Activated CD4-positive, alpha-beta T cell treated with anti-CD3 and anti-CD28 coated beads, Interleukin-2, amount 10 ng/mL, durations not matched to agents 7 days and 5 days (primary cell): ENCODE measurements at places on chromosomes 11 and 22. TPM values are rescaled to one million over a fixed set of nuclear protein-coding genes. Genes with fewer than 3 reads are reported as not detected.
A peak's percentile ranks its signal among the peaks of the same experiment; 100 is the strongest.

DNA sequence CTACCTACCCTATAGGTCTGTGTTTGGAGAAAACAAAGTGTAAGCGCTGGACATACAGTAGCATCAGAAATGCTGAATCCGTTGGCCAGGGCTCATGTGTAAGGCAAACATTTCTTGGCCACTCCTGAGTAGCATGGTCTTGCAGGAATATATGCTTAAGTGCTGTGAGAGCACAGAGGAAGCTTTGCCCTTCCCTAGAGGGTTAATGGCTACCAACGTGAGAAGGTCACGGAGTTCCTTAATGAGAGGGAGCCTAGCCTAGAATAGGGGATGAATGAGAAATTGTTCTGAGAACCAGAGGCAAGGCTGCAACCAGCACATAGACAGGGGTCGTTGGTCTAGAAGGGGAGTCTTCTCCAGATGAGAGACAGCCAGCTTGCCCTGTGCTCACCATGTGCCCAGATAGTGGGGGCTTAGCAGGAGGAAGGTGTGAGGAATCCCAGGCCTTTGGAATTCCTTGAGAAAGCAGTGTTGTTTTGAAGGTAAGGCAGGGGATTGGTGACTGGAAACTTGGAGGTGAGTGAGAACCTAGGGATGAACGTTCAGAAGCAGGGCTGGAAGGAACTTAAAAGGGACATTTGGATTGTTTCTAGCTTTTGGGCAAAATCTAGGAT lies 29.5 kb downstream of the RCOR2 start:
- DNase-seq = no peak

GRCh38 chr11:3186166-3186953 lies 21.2 kb upstream of the OSBPL5 start:
- DNase-seq = no peak

DNA sequence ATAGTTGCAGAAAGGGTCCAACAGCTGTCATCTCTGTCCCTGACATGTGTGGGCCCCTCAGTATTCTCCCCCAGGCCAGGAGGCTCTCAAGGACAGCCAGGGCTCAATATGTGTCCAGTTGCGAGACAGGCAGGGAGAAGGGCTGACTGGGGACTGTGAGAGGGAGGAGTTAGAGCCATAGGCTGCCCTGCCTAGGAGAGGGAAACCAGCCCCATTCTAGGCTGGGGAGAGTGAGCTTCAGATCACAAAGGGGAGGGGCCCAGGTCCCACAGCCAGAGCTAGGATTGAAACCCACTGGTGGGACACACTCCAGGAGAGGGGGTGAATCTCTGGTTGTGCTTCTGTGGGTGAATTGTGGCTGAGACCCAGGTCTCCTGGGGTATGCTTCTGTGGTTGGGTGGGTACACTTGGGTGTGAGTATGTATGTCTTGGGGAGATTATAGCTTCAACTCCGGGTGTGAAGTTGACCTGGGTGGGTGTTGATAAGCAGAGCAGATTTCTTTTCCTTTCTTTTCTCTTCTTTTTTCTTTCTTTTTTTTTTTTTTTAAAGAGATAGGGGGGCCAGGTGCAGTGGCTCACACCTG lies 2.1 kb upstream of the CARNS1 start:
- DNase-seq = no peak

DNA sequence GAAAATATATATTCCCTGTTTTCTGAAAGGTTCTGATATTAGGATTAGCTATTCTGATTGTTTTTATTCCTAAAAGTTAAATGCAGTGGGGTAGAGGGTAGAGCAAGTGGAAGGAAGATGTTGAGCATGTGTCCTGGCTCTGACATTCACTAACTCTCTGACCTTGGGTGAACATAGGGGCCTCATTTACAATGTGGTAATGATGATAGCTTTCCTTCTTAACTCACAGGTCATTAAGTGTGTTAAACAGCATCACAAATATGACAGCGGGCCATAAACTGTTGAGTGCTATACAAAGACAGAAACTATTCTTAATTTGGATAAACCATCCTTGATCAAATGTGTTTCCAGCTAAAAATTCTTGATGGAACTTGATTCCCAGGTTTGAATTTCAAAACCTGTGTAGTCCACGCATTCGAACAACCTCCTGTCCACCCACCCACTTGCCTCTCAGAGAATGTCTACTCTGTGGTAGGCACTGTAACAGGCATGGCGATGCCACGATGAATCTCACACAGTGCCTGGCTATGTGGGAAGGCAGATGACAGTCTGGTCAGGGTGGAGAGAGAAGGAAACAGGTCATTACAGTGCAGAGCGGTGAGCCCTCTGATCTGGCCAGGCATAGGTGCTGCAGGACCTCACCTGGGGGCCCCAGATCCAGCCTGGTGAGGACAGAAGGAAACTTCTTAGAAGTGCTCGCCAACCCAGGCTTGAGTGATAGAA lies 19.3 kb upstream of the PEX26 start:
- no peak for DNase-seq

DNA sequence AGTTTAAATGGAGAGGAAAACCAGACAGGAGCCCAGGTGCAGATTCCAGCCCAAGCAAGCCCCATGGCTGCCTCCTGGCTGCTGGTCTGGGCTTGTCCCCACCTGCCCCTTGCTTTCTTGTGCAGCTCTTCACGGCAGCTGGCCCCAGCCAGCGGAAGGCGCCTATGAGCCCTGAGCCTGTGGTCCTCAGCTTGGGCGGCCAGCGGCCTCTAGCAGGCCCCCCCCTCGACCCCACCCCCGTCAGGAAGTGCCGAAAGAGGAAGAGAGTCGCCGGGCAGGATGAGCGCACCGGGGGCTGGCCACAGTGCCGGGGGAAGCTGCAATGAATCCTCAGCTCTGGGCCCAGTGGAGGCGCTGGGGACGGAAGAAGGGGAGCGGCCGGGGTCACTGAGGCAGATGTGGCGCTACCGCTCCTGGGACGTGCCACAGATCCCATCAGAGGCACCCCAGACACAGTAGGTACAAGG lies 2.1 kb upstream of the DGKZ start:
- DNase-seq = no peak

Gene JAML
- total RNA-seq = 122 TPM

Gene NLRX1
- 24.2 TPM for total RNA-seq

GRCh38 chr11:27291302-27291889 lies 71.6 kb downstream of the CCDC34 start:
- no peak for DNase-seq

DNA sequence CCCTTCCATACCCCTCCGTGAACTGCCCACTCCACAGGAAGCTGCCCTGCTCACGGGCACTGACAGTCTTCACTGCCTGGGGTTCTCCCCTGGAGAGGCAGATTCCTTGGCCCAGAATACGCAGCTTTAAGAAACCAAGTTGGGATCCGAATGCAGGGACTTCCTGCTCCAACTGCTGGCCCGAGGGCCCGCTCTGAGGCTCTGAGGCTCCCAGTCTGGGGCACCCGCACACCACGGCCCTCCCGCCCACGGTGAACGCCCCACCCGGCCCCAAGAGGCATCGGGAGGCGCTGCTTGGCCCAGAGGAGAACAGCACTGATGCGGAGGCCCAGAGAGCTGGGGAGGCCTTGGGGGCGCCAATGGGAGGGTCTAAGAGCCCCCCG lies 42.3 kb downstream of the IGF2 start:
- DNase-seq = no peak

Gene RBX1
- total RNA-seq = 81.1 TPM

DNA sequence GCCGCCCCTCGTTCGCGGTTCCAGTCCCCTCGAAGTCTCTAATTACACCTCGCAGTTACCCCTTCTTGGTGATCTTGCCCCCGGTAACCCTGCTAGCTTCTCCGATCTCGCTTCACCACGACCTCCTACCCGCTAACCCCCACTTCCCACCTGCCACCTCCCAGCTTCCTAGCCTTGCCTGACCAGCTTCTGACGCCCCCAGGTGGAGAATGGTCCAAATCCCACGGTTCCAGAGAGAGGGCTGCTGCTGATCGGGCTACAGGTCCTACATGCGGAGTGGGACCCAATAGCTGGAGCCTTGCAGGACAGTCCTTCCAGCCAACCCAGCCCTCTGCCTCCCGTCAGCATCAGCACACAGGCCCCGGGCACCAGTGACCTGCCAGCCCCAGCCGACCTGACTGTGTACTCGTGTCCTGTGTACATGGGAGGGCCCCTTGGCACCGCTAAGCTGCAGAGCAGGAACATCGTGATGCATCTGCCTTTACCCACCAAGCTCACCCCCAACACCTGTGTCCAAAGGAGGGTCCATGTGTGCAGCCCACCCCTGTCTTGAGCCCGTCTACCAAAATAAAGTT lies 31.9 kb downstream of the RRP8 start:
- DNase-seq = no peak

Gene SAA4
- total RNA-seq = not detected

GRCh38 chr11:67265633-67266448 lies 432 bp upstream of the GRK2 start:
- peak; percentile 70 for DNase-seq

DNA sequence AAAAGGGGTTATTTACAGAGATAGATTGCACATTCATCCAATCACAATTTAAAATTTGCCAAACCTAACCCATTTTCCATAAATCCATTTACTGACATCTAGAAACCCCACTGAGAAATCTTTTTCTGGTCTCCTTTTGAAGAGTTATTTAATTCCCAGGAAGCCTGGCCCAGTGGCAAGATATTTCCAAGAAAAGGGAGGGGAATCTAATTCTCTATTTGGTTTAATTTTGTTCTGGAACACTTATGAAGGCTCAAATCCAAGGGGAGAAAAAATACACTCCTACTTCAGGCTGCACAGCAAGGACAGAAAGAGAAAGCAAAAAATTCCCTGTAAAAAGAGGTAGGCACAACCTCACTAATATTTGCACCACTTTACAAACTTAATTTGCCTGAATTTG lies 88.2 kb upstream of the LDLRAD3 start:
- DNase-seq = no peak

Gene SMIM35
- total RNA-seq = 0.27 TPM

Gene TMPRSS6
- total RNA-seq = 0.73 TPM

DNA sequence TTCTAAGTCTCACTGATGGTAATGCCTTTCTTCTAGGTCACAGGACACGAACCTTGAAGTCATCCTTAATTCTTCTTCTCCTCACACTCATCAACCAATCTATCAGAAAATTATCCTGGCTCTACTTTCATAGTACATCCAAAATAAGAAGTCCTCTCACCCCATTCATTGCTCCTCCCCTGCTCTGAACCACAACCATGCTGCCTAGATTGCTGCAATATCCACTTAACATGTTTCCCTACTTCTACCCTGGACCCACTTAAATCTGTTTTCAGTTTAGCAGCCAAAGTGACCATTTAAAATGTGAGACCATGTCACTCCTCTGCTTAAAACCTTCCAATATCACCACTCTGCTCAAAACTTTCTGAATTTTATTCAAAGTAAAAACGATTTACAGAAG lies 445.9 kb upstream of the FAT3 start:
- no peak for DNase-seq

DNA sequence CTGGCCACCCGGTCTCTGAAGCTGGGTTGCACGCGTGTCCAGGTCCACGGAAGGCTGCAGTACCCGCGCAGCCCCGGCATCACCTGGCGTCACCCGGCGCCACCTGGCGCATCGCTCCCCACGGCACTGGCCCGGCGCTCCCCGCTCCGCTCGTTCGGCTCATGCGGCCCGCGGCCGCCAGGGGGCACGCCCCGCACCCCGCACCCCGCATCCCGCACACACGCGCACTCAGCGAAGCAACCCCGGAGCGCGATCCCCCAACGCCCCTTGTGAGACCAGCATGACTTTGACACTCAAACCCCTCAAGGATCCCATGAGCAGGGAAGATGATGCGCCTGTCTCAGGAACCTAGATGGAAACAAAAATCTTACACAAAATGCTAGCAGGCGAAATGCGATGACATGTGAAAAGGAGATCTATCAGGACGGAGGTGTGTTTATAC lies 11.9 kb downstream of the B3GNT6 start:
- peak; percentile 61 for DNase-seq

DNA sequence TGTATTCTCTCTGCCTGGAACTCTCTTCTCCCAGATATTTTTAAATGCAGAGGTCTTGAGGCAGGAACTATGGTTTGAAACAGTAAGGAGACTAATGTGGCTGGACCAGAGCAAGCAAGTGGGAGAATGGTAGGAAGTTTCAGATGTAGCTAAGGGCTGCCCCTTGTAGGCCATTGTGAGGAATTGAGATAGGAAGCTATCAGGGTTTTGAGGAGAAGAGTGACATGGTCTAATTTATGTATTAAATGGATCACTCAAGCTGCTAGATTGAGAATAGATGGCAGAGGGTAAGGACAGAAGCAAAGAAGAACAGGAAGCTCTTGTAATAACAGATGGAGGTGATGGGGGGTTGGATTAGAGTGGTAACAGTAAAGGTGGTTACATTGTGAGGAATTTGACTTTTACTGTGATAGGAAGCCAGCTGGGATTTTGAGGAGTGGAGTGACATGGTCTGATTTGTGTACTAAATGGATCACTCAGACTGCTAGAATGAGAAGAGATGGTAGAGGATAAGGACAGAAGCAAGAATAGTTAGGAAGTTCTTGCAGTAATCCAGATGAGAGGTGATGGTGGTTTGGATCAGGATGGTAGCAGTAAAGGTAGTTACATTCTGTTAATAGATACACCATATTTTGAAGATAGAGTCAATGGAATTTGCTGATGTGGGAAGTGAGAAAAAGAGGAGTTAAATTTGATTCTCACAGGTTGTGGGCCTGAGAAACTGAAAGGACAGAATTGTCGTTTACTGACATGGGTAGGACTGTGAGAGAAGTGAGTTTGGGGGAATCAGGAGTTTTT lies 63.0 kb downstream of the HIPK3 start:
- DNase-seq = no peak

Gene B3GAT1
- 1.4 TPM for total RNA-seq

Gene ART1
- total RNA-seq = not detected

DNA sequence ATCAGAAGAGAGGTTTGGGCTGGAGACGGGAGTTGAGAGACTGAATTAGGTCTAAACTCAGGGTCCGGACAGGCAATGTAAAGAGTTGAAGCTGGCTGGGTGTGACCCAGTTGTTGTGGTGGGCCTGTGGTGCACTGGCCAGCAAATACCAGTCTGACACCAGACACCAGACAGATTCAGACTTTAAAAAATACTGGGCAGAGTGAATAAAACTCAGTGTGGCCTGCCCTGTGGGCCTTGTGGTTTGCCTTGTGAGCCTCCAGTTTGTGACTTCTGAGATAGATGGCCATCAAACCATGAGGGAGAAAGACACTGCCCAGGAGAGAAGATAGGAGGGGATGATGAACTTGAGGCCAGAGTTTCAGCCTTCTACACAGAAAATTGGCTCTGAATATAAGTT lies 25.8 kb downstream of the RCN1 start:
- no peak for DNase-seq

GRCh38 chr22:38843657-38844314 lies at the start of gene NPTXR:
TSS of gene NPTXR (minus strand) at chr22:38844028.
- DNase-seq = peak; percentile 25

GRCh38 chr22:38313384-38313955 lies 3.8 kb downstream of the CSNK1E start:
- DNase-seq = no peak

GRCh38 chr11:2814751-2815150 lies 70.8 kb downstream of the CDKN1C start:
- no peak for DNase-seq

- DNase-seq = no peak
Measured at GRCh38 chr22:42380769-42381551, 51.2 kb downstream of the NFAM1 start.
